ENCODE measurements at places on chromosomes 5 and 9.

GRCh38 chr9:122191584-122191983 lies 31.9 kb downstream of the MORN5 start:
- no peak for DNase-seq

DNA sequence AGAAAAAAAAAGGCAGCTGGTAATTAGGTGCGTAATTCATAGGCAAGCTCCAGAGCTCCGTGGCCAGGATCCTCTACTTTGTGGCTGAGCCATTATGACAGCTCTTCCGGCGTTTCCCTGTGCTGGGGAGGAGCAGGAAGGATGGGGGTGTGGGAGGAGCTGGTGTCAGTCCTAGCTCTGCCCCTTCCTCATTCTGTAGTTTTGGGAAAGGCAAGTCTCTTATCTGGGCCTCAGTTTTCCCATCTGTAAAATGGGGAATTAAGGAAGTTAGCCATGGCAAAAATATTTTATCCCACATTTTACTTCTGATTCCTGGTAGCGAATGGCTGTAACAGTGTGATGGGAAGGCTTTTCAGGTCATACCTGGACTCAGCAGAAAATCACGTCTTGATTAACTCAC lies 81.1 kb downstream of the SEC61B start:
- DNase-seq, result no peak

- DNase-seq, result no peak
Observed at GRCh38 chr9:74724317-74724716, 163.4 kb downstream of the TRPM6 start.

- no peak for DNase-seq
Observed at GRCh38 chr5:133876266-133876665, 92.2 kb downstream of the C5orf15 start.

- no peak for DNase-seq
Observed at GRCh38 chr5:80871541-80871961, 88.6 kb upstream of the RASGRF2 start.

DNA sequence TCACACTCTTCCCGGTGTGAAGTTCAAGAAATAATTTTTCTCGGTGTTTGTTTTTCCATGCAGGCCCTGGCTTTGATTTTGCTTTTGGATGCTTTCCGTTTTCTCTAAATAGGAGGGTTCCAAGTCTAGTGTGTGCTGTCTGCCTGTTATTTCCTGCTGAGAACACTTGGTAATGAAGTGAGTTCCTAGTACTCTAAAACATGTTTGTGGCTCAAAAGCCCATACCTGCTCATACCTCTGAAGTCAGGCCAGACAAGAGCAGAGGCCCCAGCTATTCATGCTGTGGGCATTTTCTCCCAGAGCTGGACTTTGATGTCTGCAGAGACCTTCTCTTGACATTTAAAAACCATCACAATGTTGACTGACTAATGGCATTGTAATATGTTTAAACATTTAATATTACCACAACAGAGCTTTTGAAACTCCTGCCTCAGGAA lies 211.2 kb downstream of the GOLPH3 start:
- DNase-seq, result no peak

- DNase-seq, result no peak
Observed at GRCh38 chr5:14777187-14777586, 94.4 kb downstream of the ANKH start.

DNA sequence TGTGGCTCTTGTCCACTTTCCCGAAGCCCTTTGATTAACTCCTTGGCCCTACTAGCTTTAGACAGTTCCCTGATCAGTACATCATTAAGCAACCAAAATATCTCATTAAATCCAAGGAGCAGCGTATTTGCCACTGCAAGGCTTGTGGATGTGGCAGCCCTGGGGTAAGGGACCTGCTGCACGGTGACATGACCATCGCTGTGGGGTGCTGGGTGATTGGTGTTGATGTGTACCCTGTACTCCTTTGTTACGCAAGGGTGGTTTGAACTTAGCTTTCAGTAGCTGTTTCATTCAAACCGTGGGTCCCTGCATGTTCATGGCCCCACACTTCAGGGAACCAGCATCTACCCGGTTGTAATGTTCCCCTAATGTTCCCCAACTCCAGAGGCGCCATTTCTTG lies 41.0 kb downstream of the OTULIN start:
- no peak for DNase-seq

DNA sequence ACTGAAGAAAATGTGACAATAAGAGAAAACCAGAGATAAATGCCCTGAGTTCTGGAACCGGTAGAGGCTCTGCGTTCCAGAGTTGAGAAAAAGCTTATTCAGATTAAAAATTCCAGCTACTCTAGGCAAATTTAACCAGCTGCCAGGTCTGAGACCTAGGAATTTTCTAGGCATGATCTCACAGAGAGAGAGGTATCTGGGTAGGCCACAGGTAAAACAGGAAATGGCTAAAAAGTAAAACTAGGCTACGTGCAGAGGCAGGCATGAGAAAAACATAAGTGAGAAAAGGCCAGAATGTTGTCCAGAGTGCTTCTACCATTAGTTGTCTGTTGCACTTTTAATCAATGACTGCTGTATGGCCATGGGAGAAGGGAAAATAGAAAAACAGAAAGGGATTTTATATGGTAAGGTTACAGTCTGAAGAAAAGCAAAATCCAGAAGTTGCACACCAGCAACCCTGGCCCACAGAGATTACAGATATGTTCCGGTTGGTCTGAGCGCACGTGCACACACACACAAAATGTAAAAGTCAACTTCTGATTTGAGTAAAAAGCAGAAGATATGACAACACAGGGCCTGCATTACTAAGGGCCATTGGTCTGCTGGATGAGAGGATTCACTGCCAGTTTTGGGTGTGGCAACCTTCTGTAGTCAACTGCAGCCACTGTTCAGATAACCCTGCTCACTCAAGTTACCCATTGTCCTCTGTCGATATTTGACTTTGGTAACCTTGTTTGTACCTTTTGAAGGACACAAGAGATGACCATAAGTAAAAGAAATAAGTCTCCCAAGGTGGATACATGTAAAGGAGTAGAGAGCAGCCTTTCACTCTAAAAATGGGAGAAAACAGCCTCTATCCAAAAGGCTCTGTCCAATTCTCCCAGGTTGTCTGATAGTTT lies 266.0 kb downstream of the DTWD2 start:
- no peak for DNase-seq

DNA sequence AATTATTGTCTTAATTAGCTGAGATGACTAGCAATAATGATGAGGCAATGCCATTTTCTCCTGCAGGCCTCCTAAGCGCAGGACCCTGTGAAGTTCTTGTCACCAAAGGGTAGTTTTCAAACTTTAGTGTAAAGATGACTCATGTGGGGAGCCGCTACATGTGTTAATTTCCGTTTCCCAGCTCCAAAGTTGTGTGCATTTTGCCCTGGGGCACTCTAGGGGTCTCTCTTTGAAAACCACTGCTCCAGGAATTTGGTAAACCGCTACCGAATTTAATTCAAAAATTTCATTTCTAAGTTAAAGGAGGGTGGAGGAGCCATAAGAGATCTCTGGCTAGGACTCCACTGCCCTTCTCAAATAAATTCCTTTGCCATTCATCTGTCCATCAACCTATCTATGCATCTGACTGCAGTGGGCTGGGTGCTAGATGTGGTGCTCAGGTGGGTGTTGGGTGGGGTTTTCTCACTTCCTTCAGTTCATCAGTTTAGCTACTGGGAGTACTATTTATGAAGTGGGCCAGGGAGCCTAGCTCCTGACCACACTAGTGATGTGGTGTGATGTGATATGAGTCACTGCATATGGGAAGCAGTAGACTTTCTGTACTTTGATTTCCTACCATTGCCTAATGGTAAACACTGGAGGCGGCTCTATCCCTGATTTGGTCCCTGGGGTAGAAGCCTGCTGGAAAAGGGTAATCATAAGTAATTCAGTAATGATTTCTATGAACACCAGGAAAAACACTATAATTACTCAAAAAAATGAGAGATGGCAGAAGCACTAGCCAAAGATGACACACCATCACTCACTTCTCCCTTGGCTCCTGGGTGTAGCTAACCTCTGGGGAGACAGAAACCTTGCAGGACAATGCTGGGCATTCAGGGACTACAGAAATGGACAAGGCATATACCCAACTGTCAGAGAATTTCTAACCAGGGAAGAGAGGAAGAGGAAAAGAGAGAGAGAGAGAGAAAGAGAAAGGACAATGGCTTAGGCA lies 4.0 kb upstream of the ZSWIM6 start:
- no peak for DNase-seq

- no peak for DNase-seq
Observed at GRCh38 chr5:118891252-118891651, 97.1 kb downstream of the DTWD2 start.

GRCh38 chr9:127264462-127265219 lies at the start of gene GARNL3:
GARNL3 (plus strand) TSS chr9:127264774; CDS start chr9:127264878, 104 bp downstream.
- DNase-seq, result no peak

DNA sequence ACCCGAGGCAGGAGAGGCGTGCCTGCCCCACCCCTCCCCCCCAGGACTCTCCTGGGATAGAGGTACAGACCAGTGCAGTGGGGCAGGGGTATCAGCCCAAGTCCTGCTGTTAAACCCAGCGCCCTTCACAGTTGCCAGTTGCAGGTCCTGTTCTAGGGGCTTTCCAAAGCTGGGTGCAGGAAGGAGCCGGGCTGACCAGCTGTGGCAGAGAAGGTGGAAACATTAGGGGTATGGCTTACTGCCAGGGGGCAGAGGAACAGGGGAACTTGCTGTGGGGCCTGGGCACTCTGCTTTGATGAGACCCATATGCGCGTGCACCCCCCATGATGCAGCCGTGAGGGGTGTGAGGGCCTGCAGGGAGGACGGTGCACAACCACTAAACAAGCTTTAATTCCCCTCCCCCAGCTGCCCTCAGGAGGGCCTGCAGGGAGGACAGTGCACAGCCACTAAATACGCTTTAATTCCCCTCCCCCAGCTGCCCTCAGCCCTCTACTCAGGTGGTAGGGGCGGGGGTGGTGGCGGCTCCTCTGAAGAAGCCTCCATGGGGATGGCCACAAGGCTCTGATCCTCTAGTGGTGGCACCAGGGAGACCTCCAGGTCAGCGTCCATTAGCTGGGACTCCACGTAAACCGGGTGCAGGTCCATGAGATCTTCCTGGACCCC lies 766 bp upstream of the LRRC26 start:
- no peak for DNase-seq

- DNase-seq, result no peak
Observed at GRCh38 chr5:79712741-79713140, 23.1 kb downstream of the CMYA5 start.

DNA sequence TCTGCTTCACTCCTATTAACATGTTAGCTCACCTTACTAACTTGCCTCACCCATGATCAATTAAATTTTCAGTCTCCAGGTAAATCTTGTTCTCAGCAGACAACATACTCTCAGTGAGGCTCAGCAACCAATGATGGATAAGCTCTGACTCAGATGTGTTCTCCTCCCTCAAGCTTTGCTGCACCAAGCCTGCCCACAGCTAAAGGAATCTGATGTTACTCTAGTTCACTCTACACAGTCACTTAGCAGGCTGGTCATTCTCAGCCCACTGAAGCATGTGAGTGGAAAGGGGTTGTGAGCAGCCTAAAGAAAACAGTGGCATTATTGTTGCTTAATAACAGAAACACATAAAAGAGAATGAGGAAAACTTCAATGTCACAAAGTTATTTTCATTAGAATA lies 37.3 kb upstream of the CTNND2 start:
- no peak for DNase-seq

DNA sequence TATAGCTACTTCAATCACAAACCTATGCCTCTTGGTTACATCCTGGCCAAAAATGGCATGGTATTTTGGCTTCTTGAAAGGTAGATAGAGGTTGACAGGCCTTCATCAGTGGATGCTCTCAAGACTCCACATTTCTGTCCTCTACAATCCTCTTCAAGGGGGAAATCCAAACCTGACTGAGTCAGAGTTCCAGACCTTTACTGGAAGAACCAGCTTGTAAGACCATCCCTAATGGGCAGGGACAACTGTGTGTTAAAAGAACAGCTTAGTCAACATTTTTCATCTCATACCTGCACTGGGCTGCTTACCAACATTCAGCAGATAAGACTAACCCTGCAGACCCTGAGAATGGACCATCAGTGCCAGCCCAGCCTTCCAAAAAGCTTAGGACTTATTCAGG lies 155.7 kb downstream of the CDK5RAP2 start:
- DNase-seq, result no peak

DNA sequence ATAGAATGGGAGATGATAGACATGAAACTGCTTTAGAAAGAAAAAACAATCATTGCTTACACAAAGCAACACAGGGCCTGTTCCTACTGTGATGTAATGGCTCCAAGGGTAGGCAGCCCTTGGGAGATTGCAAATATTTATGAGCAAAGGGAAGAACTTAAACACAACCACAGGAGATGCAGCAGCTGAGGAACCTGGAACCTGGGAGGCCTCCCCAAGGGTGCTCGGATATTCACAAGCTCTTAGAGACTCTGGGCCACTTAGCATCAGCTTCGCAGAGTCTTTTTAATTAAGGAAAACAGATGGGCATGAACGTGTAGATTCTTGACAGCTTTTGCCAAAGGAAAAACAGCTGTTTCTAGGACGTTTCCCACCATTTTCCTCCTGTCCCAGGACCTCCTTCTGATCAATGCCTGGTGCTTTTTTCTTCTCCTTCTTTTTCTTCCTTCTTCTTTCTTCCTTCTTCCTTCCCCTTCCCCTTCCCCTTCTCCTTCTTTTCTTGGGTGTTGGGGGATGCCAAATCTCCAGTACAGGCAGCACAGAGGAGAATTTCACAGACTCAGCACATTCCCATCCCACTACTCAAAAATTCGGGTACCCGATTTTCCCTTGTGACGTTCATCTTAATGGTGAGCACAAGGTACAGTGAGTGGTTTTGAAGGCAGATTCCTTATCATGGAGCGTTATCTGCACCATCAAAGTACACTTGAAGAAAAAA lies 28.1 kb upstream of the TCF7 start:
- no peak for DNase-seq

- DNase-seq, result no peak
Observed at GRCh38 chr9:87270221-87270847, 227.3 kb upstream of the DAPK1 start.

DNA sequence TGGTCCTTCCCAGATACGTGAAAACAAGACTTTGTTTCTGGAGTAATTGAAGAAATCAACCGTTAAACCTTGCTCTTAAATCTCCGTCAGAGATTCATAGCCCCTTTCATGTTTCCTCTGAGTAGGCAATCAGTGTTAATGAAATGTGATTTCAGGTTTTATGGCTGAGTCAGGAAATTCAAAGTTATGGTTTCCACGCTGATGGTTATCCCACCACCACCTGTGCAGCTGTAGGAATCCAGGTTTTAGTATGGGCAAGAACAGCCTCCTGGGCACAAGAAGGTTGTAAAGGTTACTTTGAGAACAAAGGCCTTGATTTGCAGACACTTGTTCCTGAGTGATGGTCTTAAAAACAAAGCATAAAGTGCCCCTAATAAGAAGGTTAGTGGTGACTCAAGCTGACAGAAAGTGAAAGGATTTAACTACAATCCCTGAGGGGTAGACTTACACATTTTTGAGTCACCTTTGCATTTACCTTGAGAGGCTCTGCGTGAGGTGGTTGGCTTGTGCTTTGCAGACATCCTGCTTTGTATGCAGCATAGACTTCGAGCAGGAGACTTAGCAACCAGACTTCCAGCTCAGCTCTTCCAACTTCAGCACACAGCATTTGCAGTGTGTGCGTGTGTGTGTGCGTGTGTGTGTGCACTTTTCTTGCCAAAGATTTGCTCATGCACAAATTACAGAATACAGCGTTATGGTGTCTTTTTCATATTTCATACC lies 159.6 kb downstream of the TLE4 start:
- DNase-seq, result no peak

Measured in T-helper 22 cell (primary cell).